Stimulated activated CD8-positive, alpha-beta memory T cell treated with anti-CD3 and anti-CD28 coated beads, Interleukin-2, amount 100 ng/mL, for 1 hour (primary cell): ENCODE measurements at places on chromosomes 4 and X.

- DNase-seq = peak; percentile 80
Observed at GRCh38 chr4:155376387-155377268, at the start of gene MAP9. MAP9 (minus strand) TSS chr4:155376965; CDS start chr4:155375850, 1,115 bp downstream.

DNA sequence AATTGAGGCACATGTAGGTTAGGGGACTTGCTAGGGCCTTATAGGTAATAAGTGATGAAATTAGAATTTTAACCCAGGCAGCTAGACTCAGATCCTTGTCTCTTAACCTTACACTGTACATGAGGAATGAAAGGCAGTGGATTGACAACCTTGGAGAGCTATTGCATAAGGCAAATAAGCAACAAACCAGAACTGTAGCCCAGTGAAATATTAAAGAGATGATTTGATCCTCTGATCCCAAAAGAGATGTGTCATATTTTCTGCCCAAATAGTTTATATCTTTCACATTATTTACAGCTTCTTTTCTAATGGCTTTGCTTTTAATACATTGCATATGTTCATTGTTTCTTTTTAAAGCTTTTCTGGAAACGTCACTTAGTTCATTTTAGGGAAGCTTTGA, 252.6 kb downstream of the ANK2 start:
- DNase-seq = no peak

- no peak for DNase-seq
Observed at GRCh38 chr4:6199422-6199921, 877 bp downstream of the JAKMIP1 start.

DNA sequence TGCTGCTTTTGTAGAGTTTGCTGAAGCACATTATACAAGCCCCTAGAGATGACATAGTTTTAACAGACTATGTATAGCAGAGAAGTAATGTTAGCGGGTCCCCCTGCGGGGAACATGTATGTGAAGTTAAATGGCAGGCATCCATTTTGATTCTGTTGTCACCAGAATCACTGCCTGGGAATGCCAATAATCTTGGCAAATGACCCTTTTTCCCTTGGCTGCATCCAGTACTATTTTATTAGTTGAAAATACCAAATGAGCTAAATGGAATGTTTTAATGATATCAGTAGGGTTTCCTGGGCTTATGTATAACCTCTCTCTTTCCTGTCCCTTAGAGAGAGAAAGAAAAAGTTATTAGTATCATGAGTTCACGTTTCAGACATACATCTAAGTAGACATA, 93.6 kb downstream of the LIMCH1 start:
- no peak for DNase-seq

GRCh38 chr4:89248879-89249281, 58.7 kb downstream of the GPRIN3 start:
- no peak for DNase-seq

GRCh38 chr4:38310446-38311043, 350.3 kb downstream of the PTTG2 start:
- peak; percentile 33 for DNase-seq

DNA sequence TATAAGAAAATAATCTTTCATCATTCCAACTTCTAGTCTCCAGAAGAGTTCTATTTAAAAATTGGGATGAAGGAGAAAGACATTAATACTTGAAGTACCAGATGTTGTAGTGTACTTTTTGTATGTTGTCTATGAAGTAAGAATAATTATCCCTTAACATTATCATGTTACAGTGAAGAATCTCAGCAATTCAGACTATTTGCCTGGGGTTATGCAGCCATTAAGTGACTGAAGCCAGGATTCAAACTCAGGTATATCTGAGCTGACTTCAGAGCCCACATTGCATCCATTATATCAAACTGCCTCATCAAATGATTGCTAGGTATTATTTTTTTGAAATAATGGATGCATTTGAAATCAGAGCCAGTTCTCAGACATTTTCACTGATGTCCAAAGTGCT, 76.1 kb upstream of the FHDC1 start:
- no peak for DNase-seq

GRCh38 chr4:75633846-75634245, 3.5 kb upstream of the CDKL2 start:
- no peak for DNase-seq

DNA sequence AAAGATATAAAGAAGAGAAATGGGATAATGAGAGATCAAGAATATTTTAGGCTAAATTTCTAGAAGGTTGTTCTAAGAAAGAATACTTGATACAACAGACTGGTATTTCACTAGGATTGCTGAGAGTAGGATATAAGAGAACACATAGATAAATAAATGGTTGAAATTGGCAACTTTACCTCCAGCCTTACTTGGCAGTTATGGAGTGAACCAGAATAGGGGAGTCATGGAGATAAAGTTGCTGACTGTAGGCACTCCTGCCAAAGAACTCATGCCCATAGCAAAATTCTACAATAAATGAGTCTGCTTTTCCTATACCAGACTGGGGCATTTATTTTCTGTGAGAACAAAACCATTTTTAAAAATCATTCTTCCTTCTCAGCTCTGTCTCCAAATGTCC, 26.4 kb upstream of the MMRN1 start:
- no peak for DNase-seq

DNA sequence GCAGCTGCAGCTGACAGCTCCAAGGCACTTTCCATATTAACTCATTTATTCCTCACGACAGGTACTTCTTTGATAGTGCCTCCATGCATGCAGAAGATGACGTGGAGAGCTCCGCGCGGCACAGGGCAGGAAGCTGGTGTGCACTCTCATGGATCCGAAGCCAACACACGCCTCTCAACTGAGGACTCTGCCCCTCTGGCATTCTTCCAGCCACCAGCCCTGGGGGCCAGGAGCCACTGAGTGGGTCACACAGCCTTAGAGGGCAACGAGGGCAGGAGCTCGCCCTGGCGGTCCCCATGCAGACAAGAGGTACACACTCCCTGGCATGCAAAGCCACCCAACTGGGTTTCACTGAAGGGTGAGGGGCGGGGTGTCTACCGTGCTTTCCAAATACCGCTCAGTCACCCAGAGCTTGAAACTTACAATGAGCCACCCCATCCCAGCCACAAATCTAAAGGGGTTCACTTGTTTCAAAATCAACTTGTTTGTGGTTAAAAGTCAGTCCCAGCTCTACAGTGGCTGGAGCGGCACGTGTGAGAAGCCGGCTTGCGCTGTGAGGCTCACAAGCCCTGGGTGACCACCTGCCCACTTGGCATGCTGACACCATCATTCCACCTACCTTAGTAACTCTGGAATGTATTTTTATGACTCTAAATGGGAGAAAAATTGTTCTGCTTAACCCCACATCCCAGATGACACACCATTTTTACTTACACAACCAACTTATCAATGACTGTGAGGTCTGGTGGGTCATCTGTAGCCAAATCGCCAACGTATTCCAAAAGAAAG, 16.2 kb downstream of the NOP14 start:
- no peak for DNase-seq

DNA sequence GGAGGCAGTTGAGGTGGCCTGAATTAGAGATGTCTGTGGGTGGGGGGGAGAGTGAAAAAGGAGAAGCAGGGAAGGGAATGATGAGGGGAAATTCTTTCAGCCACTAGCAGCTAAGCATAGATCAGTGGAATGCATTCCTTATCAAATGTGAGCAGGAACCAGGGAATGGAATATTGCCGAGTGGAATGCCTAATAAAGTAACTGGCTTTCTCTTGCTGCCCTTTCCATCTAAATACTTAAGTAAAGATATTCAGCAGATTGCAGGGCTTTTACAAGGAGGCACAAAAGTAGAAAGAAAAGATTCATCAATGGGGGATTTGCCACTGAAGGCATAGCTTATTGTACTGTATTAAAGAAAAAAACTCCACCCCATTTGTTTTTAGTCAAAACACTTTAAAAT, 263.0 kb upstream of the RPS6KA3 start:
- DNase-seq = no peak

DNA sequence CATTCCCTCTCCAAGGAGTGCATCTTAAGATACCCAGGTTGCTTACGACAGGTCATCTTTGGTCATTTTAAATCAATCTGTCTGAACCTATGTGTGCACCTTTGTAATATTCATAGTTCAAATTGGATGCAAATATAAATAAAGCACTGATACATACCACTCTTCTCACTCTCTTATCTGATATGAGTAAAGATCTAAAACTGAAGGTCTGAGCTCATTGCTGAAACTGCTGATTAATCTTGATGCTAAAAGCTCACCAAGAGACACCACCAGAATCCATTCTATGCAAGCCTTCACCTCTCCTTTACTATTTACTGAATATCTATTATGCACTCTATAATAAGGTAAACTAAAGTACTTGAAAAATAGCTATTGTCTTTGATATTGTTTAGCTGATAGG, 16.6 kb downstream of the HSD17B13 start:
- DNase-seq = no peak

DNA sequence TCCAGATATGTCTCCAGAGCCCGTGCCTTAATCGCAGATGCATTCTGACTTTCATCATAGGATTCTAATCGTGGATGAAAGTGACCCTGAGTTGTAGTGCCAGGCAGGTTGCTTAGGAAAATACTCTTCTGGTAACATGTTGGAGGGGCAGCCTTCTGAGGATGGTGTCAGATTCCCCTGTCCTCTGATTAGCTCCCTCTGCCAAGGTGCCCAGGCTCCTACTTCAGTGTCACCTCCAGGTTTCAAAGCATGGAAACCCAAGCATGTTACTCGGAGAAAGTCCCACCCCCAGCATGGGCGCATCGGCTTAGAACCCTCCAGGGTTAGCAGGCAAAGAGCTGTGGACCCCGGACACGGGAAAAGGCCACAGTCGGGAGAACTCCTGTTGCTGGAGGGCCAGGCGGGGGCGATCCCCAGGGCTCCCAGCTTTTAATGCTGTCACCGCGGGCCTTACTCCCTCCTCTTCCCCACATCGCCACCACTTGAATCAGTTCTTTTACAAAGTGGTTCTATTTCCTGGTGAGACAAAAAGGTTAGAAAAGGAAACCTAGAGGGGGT, 44.5 kb downstream of the TRIM2 start:
- no peak for DNase-seq

- DNase-seq = no peak
Observed at GRCh38 chrX:63746278-63746677, 38.7 kb downstream of the ARHGEF9 start.

GRCh38 chrX:152137771-152138387, 498 bp downstream of the MAGEA10 start:
- DNase-seq = no peak

GRCh38 chr4:74189331-74190043, 31.6 kb downstream of the MTHFD2L start:
- DNase-seq = no peak

- no peak for DNase-seq
Observed at GRCh38 chrX:97843200-97843811, 959.6 kb downstream of the RPA4 start.

DNA sequence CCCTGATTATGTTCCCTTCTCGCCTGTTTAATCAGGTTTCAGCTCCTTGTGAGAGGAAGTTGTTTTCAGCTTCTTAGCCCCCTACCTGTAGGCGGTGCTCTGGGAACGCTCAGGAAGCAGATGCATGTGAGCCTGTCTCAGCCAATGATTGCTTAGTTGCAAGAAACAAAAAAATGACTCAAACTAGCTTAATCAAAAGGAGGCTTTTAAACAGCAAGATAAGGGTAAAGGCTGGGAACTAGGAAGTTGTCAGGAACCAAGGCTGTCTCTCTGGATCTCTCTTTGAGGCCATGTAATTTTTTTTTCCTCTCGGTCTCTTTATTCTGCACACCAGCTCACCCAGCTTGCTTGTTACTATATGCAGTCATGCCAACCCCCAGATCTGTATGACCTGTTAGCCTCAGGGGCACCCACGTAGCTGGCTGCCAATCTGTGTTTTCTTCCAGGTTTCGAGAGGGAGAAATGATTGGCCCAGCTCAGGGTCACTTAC, 109.1 kb downstream of the PTTG2 start:
- DNase-seq = no peak

GRCh38 chr4:93814722-93815121, 13.8 kb upstream of the ATOH1 start:
- DNase-seq = no peak

- DNase-seq = no peak
Observed at GRCh38 chr4:123444290-123444731, 47.7 kb downstream of the SPRY1 start.

- no peak for DNase-seq
Observed at GRCh38 chr4:128347175-128347868, 59.7 kb upstream of the PGRMC2 start.

- no peak for DNase-seq
Observed at GRCh38 chrX:39896951-39897740, 200.6 kb downstream of the BCOR start.

DNA sequence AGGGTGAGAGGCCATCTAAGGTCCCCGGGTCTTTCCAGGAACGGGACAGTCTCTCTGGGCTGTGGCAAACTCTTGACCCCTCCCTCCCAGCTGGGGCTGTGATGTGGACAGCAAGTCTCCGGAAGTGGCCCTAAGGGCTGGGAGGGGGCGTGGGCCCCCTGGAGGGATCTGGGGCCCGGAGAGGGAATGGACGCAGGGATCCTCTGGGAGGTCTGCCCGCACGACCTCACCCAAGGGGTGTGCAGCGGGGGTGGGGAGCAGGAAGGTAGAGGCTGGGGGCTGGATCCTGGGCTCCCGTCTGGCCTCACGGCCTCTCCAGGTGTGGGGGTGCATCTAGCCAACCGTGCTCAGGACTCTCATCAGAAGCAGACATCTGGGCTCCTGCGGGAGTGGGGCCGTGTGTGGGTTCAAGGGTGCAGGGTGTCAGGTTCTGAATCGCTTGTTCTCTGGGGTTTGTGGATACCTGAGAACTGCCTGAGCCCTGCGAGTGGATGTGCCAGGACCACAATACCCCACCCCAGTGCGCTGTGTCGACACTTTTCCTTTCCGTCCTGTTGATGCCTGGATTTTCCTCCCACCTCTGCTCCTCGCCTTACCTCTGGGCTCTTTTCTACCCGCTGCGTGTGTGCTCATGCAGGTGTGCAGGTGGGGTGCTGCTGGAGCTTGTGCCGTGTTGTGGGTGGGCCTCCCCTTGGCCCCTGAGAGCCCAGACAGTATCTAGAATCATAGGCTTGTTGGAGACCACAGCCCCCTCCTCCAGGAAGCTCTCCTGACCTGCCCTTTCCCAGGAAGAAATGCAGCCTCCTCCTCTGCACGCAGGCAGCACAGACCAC, 915 bp downstream of the CPZ start:
- DNase-seq = no peak

DNA sequence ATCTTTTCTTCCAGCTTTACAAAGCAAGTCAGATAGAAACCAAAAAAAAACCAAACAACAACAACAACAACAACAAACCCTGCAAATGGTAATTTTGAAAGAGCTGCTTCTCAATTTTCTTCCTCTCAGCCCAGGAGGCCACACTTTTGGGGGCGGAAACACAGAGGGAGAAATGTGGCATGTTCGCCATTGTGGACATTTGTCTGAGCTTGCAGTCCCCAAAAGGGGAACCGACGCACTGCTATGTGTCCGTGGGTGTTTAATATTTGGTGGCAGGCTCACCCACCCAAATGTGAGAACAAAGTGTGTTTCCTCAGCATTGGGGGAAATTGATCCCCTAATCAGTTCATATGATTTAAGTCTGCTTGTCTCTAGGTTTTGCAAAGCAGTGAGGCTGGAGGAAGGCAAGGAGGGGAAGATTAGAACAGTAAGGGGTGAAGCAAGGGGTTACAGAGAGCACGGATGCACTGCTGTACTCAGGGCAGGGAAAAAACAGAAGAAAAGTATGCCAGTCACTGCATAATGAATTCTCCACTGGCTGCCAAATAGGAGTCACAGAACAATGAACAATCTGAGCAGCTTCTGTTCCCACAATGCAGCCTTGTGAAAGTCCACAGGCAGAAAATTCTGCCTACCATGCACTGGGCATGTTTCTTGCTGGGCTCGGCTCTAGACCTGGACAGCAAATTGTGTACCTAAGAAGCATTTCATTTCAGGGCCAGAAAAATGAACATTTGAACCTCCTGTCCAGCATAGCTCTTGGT, 74.7 kb upstream of the GPM6B start:
- DNase-seq = no peak
